COLO829 (cell line): ENCODE measurements at places on chromosomes 13 and 19.

- no peak for DNase-seq
Observed at GRCh38 chr13:30153545-30154426, 153.6 kb downstream of the KATNAL1 start.

GRCh38 chr13:40180776-40181175, 485.7 kb downstream of the FOXO1 start:
- DNase-seq: no peak

DNA sequence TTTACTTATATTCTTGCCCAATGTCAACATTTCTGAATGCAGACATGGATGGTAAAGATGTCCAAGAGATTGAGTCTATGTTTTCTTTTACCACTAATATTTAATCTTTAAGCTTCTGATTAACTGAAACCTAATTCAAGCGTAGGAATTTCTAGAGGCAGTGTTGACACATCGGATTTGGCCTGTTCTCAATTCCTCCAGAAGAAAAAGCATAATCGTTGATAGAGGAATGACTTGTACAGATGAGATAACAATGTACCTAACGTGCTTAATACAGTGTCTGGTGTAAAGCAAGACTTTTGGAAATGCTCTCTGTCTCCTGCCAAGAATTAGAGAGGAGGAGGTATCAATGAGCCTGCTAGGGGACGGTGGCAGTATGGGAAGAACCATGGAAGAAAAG, 35.2 kb downstream of the SLC15A1 start:
- DNase-seq: no peak

GRCh38 chr13:51006067-51006845, 96.7 kb downstream of the RNASEH2B start:
- no peak for DNase-seq

GRCh38 chr19:28744014-28744413, 468.9 kb downstream of the UQCRFS1 start:
- DNase-seq: no peak

- DNase-seq: no peak
Observed at GRCh38 chr13:43269037-43269481, 245.7 kb downstream of the DNAJC15 start.

GRCh38 chr19:48705431-48705830, 9.7 kb downstream of the FUT2 start:
- DNase-seq: no peak

DNA sequence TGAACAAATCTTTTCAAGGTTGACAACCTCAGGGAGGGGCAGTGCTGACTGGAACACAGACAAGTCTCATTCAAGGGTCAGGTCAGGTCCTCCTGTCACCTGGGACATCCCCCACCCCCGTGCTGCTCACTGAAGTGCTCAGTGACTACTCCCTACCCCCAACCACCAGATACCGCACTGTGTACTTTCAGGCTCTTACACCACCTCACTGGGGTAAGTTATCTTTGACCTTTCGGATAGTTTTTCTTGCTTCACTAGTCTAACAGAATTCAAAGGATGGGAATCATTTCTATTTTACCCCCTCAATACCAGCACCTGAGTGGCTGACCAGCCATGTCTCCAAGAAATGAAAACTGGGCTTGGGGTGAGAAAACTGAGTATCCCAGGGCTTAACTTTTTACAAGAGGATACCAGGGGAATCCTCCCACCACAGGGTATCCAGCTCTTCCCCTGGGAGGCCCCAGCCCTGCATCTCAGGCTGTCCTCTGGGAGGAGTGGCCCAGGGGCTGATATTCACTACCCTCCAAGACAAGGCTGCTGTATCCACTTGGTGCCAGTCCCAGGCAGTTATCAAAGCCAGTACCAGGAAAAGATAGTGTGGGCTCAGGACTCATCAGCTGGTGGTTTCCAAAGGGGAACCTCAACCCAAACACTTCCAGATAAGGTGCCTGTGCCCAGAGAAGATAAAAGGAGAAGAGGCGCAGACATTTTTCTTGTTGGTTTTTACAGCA, 2.1 kb downstream of the ZNF563 start:
- no peak for DNase-seq
